ENCODE measurements at places on chromosomes 3 and 15. TPM values are rescaled to one million over a fixed set of nuclear protein-coding genes. Genes with fewer than 3 reads are reported as not detected.

The PPARG gene
- 7.2 TPM for total RNA-seq

The SPINK8 gene
- not detected for total RNA-seq

DNA sequence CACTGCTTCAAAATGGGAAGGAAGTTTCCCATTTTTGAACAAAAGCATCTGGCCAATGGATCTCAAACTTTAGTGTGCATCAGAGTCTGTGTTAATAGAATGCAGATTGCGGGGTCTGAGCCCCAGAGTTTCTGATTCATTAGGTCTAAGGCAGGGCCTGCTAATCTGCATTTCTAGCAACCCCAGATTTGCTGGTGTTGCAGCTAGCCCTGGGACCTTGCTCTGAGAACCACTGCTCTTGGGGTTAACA is 30.7 kb upstream of the USP3 start:
- DNase-seq, result no peak

DNA sequence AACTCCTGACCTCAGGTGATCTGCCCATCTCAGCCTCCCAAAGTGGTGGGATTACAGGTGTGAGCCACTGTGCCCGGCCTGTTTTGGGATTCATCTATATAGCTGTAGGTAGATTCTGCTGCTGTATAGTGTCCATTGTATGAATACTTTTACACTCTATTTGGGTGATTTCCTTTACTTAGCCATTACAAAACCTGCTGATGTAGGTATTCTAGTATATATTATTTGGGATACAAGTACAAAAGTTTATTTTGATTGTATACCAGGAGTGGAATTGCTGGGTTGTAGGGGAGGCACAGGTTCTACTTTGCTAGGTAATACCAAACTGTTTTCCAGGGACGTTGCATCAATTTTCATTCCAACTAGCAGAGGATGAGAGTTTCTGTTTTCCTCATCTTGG is 9.5 kb upstream of the OXSR1 start:
- no peak for DNase-seq

- DNase-seq, result no peak
Measured at GRCh38 chr3:52014613-52015012, 18.9 kb upstream of the RPL29 start.

DNA sequence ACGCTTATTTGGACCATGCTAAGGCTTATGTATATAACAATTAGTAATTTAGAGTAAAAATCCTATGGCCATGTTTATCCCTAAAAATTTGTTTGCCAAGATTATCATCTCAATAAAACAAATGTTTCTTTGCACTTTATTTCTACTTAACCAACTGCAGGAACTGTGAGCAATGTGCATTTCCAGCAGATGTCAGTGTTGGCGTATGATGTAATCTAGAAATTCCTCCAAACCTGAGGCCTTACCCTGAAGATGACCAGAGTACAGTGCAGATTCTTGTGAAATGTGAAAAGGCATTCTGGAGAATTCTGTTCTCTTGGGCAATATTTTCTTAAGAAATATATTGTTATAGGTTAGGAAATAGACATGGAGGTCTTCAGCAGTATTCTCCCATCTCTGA is 205.9 kb downstream of the MBNL1 start:
- peak; percentile 84 for DNase-seq

GRCh38 chr3:128112357-128112968 is 11.1 kb downstream of the RUVBL1 start:
- DNase-seq, result peak; percentile 69

GRCh38 chr3:56413911-56414310 is 54.4 kb downstream of the ERC2 start:
- DNase-seq, result no peak

GRCh38 chr3:125055913-125056745 is at the start of gene HEG1:
Gene HEG1, minus strand, starts transcription at chr3:125055997. Its CDS starts 107 bp downstream, at chr3:125055890.
- peak; percentile 96 for DNase-seq

DNA sequence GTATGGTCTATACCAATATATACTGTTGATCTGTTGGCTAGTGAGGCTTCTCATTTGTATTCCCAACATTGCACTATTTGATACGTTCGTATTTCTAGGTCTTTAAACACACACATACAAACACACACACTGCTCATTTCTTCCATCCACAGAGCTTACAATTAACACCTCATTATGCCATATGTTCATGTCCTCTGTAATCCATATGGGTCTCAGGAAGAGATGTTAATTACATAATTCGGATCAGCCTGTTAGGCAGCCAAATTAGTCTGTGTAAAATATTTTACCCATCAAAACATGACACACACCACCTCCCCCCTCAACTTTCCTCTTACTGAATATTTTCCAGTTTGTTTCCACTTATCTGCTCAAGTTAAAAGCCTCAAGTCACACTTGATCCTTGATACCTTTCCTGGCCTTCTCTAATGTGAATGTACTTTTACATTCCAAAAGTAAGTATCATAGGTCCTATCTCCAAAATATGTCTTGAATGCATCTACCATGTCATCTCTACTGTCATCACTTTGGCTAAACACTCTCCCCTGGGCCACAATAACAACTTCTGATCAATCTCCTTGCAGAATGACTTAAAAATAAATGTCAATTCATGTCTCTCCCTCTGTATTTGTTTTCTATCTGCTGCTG is 28.2 kb downstream of the EOGT start:
- DNase-seq, result no peak

DNA sequence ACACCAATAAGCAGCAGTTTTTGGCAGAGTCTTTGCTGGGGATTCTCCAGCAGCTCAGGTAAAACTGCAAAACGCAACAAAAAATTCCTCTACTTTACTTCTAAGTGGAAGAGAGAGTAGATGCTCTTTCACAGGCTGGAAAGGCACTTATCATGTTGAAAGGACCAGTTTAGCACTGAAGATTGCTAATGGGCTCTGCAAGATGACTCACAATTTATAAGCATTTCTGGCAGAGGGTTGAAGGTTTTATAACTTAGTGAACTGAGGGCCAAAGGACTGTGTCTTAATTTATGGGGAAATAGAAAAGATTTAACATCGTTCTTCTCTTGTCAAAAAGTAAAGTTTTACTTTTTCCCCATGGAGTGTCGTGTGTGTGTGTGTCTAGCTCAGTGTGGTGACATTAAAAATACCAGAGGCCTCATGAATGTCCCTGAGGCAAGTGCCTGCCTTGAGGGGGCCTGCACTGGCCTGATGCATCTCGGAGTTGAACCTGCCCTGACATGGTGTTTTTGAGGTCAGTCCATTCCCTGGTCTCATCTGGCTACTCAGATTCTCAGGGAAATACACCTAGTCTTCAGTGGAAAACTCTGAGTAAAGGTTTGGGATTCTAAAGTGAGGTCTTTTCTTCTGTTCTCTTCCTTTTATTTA is 1092.0 kb downstream of the NAALADL2 start:
- no peak for DNase-seq

GRCh38 chr3:464255-464654 is 267.7 kb downstream of the CHL1 start:
- DNase-seq, result no peak

Data from osteoblast (primary cell).